ENCODE measurements at places on chromosomes 5 and 9.

- DNase-seq, result no peak
Observed at GRCh38 chr9:33295571-33295970, 5.3 kb downstream of the NFX1 start.

DNA sequence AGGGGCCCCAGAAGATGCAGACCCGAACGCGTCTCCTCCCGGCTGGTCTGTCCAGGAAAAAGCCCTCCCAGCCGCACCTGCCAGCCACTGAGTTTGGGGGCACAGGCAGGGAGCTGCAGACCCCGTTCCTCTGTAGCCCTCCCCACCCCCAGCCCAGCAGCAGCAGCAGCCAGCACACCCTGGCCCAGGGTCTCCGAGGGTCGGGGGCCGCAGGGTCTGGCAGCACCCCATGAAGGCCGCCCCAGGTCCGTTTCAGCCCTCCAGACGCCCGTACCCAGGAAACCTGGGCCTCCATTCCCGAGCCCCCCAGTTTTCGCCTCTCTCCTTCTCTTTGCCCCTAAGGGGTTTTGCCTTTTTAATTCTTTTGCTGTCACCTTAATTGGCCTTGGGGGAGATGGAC is 19.7 kb downstream of the EXD3 start:
- DNase-seq, result no peak

DNA sequence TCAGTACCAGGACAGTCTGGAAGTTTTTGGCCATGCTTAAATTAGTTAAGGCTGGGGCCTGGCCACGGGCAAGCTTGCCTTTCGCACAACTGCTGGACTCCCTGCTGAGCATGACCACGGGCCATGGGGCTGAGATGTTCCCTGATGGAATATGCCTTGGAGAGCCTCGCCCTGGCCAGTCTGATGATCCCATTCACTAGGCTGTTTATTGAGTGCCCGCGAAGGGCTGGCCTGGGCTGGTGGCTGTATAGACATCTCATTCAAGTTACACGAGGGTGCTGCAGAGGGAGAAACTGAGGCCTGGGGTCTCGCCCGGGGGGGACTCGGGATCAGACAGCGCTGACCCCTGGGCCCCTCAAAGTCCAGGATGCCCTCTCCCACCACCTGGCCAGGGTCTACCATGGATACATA is 7.8 kb upstream of the RXRA start:
- no peak for DNase-seq

- DNase-seq, result no peak
Observed at GRCh38 chr5:80919678-80920196, 40.4 kb upstream of the RASGRF2 start.

DNA sequence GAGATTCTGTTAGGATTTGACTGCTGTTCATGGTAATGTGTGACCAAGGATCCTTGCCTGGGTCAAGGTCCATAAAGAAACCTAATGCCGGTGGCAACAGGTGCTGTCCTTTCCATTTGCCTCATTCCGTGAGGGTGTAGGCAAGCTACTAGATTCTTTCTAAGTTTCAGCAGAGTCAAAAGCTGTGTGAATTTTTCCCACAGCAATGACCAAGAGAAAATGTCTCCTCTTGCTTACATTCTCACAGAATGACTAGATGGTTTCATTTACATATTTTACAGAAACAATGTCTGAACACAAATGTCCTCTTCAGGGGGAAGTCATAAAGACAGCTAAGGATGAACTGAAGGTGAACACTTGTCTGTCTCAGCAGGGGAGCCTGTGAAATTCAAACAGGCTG is 75.3 kb upstream of the SV2C start:
- no peak for DNase-seq

DNA sequence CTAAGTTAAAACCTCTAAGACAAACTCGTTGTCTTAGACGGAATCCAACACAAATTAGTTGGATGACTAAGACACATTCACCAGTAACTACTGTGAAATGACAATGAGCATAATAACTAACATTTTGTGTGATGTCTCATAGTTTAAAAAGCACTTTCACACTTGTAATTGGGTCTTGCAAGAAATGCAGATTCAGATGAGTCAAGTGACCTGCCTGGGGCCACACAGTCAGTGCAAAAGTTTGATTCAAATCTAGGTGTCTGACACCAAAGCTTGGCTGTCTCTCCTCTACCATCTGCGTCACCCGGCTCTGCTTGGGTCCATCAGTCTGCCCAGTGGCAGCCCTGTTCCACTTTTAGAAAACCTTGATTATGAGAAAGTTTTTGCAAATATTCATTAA is 143.7 kb downstream of the TTLL11 start:
- DNase-seq, result no peak

- DNase-seq, result no peak
Observed at GRCh38 chr5:76380346-76381066, 22.6 kb upstream of the IQGAP2 start.

DNA sequence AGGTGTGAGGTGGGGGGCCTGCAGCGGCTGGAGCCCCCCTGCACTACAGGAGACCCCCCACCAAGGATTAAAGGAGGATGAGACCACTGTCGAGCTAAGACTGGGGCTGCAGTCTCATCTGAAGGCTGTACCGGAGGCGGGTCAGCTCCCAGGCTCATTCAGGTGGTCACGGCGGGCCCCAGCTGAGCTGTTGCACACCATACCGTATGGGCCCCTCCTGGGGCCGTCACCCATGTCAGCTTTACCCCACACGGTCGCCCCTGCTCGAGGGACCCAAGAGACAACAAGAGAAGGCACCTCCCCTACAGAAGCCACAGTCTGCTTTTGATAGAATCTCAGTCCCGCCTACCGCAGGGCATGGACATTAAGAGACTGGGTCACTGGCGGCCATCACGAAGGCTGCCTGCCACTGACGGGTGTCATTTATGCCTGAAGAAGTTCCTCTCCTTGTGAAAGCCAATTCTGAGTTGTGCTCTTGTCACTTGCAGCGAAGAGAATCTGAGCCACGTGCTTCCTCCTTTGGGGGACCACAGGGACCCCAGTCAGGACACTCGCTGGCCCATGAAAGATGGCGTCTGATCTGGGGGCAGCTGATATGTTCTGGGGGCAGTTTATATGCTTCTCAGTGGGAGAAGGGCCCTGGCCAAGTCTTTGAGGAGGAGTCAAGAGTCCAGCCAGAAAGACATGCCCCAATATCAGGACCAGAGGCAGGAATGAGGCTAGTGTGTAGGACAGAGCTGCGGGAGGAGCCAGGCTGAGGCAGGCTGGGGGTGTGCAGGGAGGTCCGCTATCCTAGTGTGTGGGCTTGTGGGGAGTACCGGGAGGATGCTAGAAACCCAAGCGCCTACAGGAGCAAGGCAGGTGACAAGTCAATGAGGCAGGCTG is 102.4 kb downstream of the ZNF354C start:
- DNase-seq, result no peak

DNA sequence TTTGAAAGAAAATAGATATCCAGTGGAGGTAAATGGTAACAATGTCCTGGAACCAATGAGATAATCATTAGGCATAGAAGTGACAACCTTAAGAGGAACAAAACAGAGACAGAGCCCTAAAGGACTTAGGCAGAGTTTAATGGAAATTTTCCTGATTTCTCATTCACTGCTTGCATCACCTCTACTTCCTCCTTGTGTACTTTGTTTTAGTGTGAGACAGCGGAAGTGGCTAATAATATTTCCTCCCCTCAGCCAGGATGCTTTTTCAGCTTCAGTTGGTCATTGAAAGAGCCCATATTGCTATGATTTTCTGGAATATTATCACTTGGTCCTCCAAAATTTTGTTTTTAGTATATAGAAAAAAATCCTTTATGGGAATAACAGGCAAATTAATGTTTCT is 153.4 kb upstream of the MPDZ start:
- no peak for DNase-seq

GRCh38 chr5:156534906-156535485 is 208.0 kb downstream of the SGCD start:
- DNase-seq, result no peak

DNA sequence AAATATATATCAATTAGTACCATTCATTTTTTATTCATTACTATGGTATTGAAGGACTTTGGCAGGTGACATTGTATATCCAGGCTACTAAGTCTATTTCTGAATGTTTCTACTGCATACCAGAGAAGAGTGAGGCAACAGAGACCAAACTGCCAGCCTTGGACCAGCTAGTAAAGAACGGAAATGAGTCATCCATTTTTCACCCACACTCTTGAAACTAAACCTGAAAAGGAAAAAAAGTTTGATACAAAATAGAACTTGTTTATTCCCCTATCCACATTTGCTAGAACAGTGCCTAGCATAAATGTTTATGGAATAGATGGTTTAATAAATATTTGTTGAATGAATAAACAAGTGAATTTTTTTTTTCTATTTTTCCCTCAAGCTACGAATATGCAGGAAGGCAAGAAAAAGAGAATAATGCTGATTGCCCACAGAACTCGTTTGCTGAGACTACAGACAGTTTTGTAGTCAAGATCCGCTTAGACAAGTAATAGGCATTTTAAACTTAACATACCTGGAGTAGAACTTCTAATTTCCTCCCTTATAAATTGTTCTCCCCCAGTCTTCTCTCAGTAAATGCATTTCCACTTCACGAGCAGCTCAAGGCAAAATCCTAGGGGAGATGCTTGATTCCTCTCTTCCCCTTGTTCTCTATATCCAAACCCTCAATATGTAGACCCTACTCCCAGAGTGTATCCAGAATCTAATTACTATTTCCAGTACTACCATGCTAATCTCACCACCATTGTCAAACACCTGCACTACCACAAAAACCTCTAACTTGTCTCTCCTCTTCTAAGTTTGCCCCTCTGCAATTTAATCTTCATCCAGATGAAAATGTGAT is 146.2 kb upstream of the RASA1 start:
- no peak for DNase-seq

DNA sequence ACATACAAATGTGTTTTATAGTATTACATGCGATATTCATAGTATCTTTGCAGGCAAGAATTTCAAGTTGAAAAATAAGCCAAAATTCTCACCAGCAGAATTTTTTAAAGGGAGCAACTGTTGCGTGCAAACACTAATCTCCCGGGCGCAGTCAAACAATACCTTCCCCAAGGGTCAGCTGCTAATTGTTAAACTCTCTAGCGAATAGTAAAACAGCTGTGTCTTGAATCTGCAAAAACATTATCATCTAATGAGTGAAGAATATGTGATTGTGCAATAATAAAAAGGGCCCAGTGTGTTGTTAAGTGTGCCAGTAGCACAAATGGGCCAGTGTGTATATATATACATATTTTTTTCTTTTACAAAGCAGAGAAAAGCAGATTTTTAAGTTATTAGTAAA is 131.4 kb downstream of the CCDC192 start:
- DNase-seq, result no peak

DNA sequence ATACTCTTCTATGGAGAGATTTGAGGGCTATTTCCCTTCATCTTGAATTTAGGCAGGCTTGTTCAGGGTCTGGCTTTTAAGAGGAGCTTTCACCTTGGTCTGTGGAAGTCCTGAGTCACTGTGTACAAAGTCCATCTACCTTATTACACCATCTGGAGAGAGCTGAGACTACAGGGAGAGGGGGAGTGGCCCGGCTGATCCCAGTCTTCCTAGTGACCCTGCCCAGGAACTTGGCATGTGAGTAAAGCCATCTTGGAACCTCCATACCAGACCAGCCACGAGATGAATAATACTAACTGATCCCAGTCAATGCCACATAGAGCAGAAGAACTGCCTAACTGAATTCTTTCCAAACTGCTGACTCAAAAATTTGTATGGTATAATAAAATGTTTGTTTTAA is 8.4 kb upstream of the IL6ST start:
- no peak for DNase-seq

DNA sequence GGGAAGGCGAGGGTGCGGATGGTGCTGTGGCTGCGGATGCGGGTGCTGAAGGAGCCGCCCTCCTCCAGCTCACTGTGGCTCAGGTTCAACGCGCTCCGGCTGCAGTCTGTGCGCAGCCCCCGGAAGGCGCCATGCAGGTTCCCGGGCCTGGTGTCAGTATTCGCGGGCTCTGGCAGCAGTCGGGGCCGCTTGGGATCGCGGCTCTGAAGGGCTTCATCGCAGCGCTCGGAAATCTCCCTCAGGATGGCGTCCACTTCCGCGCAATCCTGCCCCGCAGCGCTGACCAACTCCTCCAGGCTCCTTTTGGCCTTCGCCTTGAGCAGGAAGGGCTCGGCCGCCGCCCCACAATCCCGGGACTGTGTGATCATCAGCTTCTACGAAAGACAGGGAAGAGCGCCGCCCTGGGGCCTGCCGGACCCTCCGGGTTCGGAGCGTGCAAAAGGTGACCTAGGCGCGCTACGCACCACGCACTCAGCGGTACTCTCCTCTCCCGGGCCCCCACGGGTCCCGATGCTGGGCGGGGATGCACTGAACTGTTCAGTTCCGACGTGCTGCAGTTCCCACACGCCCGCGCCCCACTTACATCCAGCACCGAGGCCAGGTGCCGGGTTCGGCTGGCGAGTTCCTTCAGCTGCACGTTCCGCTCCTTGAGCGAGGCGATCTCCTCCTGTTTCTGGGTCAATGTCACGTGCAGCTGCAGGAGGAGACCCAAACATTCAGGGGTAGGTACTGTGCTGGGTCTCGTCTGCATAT is 6.5 kb downstream of the MCIDAS start:
- DNase-seq, result no peak

DNA sequence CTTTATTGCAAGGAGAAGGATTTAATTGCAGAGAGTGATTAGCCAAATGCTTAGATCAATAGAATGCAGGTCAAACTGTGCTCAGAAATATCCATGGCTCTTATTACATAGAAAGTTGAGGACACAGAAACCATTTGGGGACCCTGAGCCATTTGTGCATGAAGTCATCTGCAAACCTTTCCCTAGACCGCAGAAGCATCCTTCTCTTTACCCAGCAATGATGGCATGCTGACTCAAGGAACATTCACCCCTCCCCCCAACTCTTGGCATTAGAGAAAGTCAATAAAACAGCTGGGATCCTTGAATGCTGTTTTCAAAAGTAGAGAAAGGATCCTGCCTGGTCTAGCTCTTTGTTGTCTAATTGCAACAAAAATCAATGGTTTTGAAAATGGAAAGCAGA is 73.5 kb downstream of the PPP2R2B start:
- no peak for DNase-seq

- DNase-seq, result no peak
Observed at GRCh38 chr5:104859437-104859836, 1296.8 kb upstream of the NUDT12 start.

DNA sequence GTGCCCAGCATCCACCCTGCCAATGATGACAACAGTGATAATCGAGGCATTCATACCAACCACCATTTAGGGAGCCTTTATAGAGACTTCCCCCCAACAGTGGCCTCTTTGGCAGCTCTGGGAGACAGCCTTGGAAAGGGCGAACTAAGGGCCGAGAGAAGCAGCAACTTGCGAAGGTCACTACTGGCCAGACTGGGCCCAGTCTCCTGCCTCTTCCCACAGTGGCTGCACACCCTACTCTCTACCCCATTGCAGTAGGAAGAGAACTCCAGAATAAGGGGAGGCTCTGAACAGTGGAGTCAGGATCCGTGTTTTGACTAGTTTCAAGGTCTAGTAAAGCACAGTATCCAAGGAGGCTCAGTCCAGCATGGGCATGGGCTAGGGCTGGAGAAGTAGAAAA is 5.3 kb downstream of the LHX6 start:
- DNase-seq, result no peak

- no peak for DNase-seq
Observed at GRCh38 chr5:1014346-1014745, 5.7 kb downstream of the NKD2 start.

Measured in T follicular helper cell (primary cell).